Left cardiac atrium (tissue), 4 donors: ENCODE measurements at places on chromosomes 12 and 14.

DNA sequence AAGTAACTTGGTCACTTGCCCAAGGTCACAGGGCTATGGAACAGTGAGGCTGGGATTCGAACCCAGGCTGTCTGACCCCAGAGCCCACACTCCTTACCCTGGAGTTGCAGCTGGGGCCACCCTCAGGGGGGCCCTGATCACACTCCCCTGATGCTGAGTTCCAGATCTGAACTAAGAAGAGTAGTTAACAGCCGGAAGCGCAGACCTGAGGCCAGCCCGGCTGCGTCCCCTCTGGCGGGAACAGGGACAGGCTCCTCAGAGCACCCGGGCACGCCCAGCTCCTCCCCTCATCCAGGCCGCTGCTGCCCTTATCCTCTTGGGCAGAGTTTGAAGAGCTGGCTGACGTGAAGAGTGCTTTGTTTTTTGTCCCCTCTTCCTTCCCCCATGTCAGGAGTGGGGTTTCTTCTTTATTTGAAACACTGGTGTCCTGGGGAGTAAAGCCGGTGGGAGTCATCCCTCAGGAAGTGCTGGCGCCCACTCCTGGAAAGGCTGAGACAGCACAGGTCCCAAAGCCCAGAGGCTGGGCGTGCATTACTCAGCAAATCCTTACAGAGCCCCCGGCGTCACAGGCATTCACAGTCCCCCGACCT, 8.7 kb downstream of the PHB2 start:
- DNase-seq, result peak; percentile 77

GRCh38 chr14:51341338-51341737, 101.3 kb downstream of the TMX1 start:
- DNase-seq, result no peak

DNA sequence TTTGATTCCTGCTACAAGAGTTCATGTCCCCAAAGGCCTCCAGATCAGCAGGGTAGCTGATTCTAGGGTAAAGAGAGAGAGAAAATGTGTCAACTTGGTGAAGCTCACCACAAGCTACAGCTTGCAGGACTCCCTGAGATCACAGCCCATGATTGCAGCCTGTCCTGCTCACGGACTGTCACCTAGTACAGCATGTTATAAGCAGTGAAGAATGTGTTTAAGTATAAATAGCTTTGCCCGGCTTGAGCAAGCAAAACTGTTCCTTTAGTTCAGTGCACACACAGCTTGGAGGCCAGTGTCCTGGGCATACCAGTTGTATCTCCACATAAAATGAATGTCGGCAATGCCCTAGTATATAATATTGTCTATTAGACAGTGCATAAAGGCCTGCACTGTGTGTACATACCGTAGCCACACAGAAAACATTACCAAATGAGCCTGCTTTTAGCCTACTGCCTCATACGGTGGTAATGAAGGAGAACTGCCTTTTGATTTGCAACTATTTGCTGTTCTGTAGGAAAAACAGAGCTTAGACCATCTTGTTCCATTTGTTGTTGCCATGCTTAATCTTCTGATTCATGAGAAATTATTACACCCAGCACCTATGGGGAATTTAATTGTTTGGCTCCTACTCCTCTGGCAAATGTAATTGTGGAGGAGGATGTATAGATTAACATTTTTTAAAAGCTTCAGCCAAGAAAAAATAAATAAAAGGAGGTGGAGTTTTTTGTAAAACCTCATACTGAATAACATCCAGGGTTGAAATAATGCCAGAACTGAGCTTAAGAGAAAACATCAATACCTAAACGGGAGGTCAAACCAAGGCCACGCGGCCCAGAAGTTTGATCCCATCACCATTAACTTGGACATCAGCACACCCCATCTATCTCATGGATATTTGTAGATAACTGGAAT, 108.1 kb upstream of the G2E3 start:
- no peak for DNase-seq

GRCh38 chr14:100058777-100059437, 6.3 kb upstream of the EVL start:
- DNase-seq, result no peak

- no peak for DNase-seq
Observed at GRCh38 chr12:82673698-82674097, 13.0 kb upstream of the TMTC2 start.

DNA sequence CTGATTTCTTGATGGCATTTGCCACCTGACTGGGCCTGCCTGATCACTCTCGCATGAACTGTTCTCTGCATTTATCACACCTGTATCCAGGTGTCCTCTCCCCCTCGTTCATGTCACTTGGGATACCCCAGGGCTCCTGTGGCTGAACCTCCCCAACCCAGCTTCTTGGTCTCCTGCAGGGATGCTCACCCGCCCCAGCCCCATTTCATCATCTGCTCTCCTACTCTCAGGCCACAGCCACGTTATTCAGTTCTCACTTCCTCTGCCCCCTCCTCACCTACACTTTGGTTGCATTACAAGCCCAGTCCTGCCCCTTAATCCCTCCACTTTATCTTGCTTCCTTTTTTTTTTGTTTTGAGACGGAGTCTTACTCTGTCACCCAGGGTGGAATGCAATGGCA, 35.5 kb downstream of the TMBIM6 start:
- DNase-seq, result no peak

- DNase-seq, result no peak
Observed at GRCh38 chr12:24069532-24070395, 120.3 kb upstream of the SOX5 start.

DNA sequence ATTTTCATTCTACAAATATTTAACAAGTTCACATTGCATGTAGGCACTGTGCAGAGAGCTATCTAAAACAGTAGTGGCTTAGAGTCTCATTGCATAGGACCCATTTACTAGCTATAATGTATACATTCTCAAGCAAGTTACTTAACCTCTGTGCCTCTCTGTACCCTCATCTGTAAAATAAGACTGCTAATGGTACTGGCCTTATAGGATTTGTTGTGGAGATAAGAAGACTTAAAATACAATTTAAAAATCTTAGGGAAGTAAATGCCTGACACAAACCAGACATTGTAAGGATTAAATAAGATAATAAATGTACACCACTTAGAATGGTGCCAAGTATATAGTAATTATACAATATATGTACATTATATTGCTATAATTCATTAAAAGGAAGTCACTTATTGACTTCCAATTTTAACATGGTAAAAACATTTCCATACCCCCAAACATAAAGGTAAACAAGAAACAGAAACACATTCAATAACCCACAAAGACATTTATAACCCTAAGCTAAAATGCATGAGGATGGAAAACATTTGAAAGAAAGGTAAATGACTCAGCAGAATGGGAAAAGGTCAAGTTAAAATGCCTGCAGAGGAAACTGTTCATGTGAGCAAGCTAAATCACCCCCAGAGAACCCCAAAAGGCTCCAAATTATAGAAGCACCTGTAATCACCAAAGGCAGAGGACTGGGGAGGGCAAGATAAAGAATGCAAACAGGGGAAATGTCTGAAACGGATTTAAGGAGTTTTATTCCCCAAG, 30.8 kb downstream of the RPS6KA5 start:
- no peak for DNase-seq

DNA sequence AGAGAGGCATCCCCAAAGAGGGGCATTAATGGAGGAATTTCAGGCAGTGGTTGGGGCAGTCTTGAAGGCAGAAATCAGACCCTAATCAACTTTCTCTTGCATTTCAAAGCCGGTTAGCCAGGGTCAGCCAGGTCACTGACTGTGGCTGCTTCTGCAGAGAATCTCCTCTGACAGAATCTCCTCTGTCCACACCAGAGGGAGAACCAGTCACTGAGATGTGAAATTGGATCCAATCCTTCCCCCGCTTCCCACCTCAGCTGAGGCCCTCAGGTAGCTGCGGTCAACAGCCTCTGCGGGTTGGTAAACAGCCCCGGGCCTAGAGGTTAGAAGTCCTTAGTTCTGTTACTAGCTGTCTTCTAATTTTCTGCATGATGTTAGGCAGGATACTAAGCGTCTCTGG, 39.8 kb upstream of the NUAK1 start:
- no peak for DNase-seq

DNA sequence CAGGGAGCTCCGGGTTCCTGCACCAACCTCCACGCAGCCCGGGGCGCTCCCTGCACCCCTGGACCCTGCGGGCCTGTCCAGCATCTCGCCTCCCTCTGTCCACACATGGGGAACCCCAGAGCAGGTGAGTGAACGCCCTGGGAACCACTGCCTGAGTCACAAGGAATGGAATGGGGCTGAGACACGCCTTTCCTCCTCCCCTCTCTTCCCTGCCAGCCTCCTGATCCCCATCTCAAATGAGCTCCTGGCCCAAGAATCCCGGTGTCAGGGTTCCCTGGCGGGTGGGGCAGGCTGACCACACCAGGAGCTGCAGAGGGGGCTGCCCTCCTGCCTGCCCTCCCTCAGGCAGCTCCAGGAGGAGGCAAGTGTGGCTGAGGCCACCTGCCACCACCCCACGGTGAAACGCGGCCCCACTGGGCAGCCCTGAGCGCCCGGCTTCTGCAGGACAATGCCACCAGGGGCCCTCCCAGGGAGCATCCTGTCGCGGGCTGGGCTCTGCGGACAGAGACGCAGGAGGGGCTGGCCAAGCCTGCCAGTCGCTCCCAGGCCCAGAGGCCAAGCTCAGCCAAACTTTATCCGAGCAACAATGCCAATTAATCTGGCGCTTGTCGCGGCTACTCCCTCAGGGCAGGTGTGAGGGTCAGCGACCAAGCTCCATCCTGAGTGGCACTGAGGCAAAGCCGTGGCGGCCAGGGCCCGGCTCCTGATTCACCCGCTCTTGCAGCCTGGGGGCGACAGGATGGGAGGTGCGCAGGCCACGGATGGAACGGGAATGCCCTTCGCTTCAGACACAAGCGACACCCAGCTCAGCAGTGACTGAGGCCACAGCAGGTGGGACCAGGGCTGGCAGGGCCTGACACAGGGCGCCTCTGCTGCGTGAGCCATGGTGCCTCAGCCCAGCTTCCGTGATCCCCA, 44.3 kb downstream of the GALNT9 start:
- peak; percentile 20 for DNase-seq

DNA sequence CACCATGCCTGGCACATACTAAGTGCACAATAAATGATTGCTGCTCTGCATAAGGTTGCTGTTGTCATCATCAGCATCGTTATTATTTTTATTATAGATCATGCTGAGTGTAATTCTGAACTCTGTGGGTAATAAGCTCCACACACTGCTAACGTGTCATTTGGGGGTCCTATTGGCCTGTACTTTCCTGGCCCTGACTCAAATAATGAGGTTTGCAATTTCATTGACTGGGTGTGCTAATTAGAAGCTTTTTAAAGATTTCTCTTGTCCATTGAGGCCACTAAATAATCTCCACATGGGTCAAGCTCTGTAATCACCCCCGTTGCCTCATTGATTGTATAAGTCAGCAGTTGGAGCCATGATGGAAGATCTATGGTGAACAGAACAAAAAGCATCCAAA, 320.8 kb upstream of the TMPO start:
- no peak for DNase-seq

DNA sequence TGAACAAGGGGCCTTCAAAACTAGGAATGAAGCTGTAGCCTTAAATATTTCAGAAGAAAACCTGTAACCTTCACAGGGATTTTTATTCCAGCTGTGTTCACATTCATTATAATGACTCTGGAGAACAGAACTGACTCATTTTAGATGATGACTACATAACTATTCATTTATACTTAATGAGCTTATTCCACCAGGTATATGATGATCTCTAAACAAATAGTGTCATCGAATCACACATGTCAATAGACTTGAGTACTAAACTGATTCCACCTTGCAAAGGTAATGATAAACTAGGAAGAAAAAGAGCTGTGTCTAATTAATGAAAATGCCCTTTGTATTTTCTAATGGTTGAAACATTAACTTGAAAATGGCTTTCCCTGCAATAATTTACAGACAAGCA, 433.2 kb downstream of the PDZRN4 start:
- no peak for DNase-seq

DNA sequence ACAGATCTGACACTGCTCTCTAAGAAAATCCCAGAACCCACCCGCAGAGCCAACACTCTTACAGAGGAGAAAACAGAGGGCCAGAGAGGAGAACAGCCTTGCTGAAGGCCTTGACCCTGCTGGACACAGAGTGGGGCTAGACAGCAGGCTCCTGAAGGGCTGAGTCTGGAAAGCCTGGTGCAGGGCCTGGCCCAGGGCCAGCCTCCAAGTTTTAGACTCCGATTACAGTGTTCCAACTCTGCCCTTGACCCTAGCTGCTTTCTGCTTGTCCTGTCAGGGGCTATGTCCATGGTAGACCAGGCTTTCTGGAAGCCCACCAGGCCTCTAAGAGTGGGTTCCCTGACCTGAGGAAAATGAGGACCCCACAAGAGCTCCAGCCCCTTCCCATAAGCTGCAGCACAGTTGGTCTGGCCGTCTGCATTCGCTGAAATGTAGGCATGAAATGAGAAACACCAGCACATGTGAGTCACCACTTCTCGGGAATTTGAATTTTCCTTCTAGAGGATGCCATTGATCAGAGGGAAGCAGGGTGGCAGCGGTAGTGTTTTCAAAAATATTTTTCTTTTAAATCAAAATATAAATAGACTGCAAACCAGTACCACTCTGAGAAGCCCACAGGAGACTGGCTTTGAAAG, 154.4 kb downstream of the CALM1 start:
- DNase-seq, result no peak

DNA sequence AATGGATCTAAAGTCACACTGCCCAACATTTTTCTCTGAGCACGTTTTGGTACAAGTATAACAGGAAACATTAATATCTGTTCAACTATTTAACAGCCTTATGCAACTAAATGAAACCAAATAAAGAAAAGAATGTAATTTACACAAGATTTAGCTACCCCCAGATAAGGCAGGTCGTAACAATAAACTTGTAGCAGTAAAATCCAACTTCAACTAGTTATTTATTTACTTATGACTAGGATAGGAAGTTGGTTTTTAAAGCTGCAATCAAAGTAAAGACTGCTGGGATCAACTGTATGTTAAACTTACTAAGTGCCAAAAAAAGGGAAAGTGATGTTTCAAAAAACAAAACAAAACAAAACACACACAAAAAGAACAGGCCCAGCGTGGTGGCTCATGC, 30.9 kb downstream of the FERMT2 start:
- no peak for DNase-seq

DNA sequence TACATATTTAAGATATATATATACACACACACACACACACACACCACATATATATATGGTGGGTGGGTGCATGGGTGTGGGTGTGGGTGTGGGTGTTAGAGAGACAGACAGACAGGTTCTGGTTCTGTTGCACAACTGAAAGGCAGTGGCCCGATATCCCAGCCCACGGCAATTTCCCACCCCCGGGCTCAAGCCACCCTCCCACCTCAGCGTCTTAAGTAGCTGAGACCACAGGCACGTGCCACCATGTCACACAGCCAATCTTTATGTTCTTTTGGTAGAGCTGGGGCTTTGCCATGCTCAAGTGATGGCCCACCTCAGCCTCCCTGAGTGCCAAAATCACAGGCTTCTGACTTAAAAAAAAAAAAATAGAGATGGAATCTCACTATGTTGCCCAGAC, 417.8 kb upstream of the FOXG1 start:
- no peak for DNase-seq

GRCh38 chr12:26767865-26768264, 65.1 kb downstream of the ITPR2 start:
- DNase-seq, result no peak

DNA sequence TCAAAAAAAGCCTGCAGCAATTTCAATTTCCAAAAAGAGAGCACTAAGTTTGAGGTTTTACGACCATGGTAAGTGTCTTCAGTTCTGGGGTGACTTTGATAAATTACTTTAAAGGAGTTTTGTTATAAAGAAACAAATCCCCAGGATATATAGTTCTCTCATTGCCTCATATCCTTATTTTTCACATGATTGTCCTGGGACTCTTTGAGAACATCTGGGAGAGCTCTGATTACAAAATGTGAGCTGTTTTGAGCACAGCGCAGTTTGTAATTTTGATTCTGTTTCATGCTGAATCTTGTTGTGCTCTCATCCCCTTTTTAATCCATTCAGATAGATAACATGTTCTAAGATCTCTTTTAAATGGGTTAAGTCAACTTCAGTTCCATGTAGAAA, 67.7 kb upstream of the DCN start:
- no peak for DNase-seq
